Pancreas (tissue), 10 donors: ENCODE measurements at places on chromosomes 1 and 21. TPM values are rescaled to one million over a fixed set of nuclear protein-coding genes. Genes with fewer than 3 reads are reported as not detected.

Gene TMPRSS15
- not detected for total RNA-seq

Gene KCNQ4
- 0.35 TPM for total RNA-seq

Gene KLF17
- total RNA-seq = not detected

Gene SLC25A33
- total RNA-seq = 1.9 TPM

- no peak overlapping the region for H3K4me3 ChIP-seq
- no peak for DNase-seq
- H3K4me1 ChIP-seq = no peaks in the 10 kb centered on the region
- H3K27me3 ChIP-seq = no peaks in the 10 kb centered on the region
These were observed 1012.5 kb upstream of the PRMT6 start for GRCh38 chr1:106043971-106044370.

DNA sequence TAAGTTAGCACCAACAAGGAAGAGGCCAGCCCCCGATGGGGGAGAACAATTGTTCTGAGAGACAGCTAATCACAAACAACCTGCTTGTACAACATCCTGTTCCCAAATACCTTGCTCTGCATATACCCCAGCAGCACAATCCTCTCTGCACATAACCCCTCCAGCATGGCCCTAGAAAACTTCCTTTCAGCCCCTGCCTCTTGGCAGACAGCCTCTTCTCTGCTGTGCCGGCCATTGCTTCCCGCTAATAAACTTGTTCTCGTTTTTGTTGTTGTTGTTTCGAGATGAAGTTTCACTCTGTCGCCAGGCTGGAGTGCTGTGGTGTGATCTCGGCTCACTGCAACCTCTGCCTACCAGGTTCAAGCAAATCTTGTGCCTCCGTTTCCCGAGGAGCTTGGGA, 392.7 kb downstream of the SMYD3 start:
- H3K27ac ChIP-seq = no peak overlapping the region
- H3K4me3 ChIP-seq = no peak overlapping the region
- no peaks in the 10 kb centered on the region for H3K4me1 ChIP-seq
- no peaks in the 10 kb centered on the region for H3K36me3 ChIP-seq
- DNase-seq = no peak
- H3K27me3 ChIP-seq = no peaks in the 10 kb centered on the region

DNA sequence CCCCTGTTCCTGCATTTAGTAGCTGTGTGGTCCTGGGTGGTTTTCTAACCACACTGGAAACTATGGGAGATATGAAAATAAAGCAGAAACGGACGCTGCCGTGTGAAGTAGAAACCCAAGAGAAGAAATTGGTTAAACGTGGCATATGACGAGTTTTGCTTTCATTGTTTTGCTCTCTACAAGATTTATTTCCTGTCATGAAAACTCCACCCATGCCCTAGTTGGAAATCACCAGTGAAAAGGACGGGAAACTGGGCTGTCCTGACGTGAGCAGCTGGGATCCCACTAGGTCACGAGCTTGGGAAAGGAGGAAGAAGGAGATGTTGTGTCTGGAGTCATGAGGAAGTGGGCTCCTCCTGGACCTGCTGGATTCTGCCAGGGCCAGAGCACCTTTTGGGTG, 120.8 kb upstream of the GADD45A start:
- no peaks in the 10 kb centered on the region for H3K4me1 ChIP-seq
- DNase-seq = no peak
- H3K36me3 ChIP-seq = no peaks in the 10 kb centered on the region
- no peak overlapping the region for H3K27ac ChIP-seq

- no peaks in the 10 kb centered on the region for H3K27me3 ChIP-seq
- no peak for DNase-seq
- H3K4me1 ChIP-seq = peaks cover 23% of the 10 kb centered on the region
- H3K27ac ChIP-seq = peak overlapping the region; percentile 81
- H3K36me3 ChIP-seq = no peaks in the 10 kb centered on the region
These were observed 4.2 kb downstream of the RASSF5 start for GRCh38 chr1:206511362-206512057.

DNA sequence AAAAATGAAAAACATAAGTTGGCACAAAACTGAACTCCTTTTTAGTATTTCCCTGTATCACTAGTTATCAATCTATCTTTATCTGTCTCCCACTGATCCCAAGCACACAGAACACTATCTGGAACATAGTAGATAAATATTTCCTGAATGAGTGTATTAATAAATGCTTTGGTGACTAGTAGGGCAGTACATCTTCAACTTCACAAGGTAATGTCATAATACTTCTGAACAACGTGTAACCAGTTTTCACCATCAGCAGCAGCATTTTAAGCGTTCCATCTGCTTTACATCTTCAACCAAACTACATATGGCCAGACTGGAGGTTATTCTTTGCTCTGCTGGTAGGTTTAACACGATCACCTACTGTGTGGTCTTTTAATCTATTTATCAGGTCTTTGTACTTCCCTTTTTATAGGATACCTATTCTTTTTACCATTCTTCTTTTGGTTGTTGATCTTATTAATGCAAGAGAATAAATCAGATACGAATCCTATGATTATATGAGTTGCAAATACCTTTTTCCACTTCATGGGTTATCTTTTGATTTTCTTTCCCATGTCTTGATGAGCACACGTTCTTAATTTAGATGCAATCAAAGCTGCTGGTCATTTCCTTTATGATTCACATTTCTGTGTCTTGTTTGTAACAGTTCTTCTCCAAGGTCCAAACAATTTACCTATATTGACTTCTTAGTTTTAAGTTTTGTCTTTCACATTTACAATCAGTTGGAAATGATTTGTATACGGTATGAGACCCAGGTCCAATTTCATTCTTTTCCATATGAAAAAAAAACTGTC, 16.3 kb downstream of the GPBP1L1 start:
- DNase-seq = no peak
- no peak overlapping the region for H3K27ac ChIP-seq
- no peaks in the 10 kb centered on the region for H3K4me1 ChIP-seq
- H3K36me3 ChIP-seq = no peaks in the 10 kb centered on the region

DNA sequence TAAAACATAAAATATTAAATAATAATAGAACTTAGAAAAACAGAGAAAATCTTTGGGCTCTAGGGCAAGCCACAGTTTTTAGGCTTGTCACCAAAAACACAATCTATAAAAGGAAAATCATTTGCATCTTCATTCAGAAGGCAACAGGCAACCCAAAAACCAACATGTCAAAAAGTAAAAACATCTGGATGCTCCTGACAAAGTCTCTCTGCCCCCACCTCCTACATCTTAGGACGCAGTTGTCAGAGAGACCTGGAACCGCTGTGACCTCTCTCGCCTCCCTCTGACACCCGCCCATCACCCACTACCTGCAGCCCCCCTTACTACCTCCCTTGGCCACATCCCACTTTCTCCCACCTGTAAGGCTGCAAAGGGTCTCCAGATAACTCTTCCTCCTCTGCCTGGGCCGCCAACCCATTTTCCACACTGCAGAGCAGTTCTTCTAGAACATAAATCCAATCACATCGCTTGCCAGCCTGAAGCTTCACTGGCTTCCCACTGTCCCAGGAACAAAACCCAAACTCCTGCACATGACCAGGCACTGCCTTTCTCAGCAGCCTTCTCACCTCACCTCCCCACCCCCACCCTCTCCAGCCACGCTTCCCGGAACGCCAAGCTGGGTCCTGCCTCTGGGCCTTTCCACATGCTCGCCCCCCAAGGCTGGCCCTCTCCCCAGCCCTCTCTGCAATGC, 14.7 kb downstream of the PRDM15 start:
- H3K27me3 ChIP-seq = no peaks in the 10 kb centered on the region
- H3K36me3 ChIP-seq = no peaks in the 10 kb centered on the region
- no peak overlapping the region for H3K4me3 ChIP-seq
- H3K4me1 ChIP-seq = no peaks in the 10 kb centered on the region
- H3K27ac ChIP-seq = no peak overlapping the region
